ENCODE measurements at places on chromosomes 4 and X.

DNA sequence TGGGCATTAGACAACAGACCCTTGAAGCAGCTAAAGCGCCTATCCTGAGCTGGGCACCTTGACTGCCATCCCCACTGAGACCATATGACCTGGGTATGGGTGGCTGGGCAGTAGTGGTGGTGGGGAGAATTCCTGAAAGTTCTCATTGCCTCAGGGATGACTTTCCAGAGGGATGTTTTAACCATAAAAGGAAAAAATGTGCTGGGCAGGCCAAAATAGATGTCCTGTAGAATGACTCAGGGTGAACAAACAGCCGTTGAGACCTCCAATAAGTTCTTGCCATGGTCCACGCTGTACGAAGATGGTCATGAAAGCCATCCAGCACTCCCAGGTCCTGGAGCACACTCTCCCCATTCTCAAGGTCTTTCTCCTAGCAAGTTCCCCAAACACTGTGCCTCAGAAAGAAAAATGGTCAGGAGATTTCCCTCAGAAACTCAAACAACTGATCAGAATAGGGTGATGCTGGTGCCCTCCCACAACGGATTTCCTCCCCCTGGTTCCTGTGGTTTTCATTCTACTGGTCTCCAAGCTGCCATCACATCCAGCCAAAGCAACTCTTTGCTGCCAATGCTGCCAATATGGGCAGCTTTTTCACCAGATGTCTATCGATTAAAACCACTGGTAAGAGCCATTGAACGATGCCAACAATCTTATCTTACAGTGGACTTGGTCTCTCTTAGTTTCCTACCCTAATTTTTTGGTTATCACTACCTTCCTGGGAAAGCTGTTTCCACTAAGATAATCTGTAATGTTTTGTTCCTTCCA, 11.2 kb downstream of the CDKN2AIP start:
- no peak for DNase-seq

GRCh38 chr4:23291139-23291538, 598.4 kb downstream of the GBA3 start:
- DNase-seq, result no peak

GRCh38 chr4:95186666-95187065, 362.1 kb downstream of the UNC5C start:
- no peak for DNase-seq

GRCh38 chr4:186829740-186830449, 106.2 kb upstream of the FAT1 start:
- DNase-seq, result no peak

DNA sequence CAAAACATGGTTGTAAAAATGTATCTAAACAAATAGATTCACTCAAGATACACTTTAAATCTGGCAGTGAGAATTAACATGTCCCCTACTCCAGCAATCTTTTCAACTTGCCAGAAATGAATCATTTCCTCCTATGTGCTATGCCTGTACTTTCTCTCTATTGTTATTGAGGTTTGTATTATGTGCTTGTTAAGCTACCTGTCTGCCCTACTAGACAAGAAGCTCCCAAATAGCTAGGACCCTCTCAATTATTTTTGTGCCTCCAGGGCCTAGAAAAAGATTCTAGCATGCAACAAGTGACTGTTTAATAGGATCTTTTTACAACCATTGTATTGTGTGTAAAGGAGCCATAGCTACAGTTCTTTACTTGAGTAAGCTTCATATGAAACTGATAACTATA, 3.5 kb upstream of the SAP30 start:
- DNase-seq, result no peak

- DNase-seq, result no peak
Observed at GRCh38 chrX:44470816-44471215, 71.8 kb downstream of the FUNDC1 start.

GRCh38 chrX:15946783-15947580, 92.4 kb upstream of the AP1S2 start:
- no peak for DNase-seq

DNA sequence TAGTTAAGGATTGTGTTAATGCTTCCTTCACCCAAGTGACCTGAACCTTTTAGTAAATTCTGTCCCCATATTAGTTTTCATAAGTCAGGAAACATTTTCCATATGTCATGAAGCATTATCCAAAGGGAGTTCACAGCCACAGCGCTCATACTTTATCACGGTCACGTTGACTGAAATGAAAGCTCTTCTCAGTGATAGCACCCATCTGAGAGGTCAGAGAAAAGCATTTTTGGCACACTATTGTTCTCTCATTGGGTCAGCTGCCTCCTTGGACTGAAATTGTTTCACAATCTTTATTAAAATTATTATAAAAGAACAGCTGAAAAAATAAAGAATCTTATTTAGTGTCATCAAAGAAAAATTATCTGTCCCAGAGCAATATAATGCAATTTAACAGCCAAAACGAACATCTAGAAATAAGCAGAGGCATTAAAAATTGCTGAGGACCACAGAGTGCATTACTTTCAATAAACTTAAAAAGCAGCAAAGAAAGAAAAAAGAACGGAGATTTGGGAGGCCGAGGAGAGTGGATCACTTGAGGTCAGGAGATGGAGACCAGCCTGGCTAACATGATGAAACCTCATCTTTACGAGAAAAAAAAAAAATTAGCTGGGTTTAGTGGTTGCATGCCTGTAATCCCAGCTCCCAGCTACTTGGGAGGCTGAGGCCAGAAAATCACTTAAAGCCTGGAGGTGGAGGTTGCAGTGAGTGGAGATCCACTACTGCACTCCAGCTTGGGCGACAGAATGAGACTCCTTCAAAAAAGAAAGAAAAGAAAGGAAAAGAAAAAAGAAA, 680.8 kb upstream of the FAM241A start:
- no peak for DNase-seq

- peak; percentile 48 for DNase-seq
Observed at GRCh38 chr4:128574706-128575105, 234.8 kb upstream of the JADE1 start.

DNA sequence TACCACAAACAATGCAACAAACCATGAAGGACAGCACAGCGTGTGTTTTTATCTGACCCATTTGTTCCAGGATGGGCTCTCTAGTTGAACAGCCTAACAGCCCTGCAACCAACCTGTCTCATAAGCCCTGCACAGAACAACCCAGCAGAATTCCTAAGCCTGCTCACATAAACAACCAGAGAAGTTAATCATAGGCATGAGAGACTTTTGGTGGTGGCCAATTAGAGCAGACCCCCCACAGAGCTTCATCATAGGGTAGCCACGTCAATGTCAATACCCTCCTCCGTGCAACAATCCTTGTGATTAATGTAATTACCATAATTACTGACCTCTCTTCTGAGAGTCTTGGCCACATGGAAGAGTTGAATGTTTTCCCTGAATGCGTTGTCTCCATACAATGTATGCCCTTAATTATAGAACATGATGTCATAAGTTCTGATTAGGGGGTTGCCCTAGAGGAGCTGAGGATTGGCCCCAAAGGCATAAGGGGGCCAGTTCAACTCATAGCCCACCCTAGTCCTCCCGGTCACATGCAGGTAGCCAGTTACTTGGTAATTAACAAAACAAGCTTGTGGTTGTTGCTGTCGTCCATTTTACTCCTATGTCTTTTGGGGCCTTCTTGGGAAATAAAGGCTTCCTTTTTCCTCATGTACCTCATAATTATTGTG, 92.7 kb downstream of the SYNPO2 start:
- peak; percentile 23 for DNase-seq

- no peak for DNase-seq
Observed at GRCh38 chr4:181959121-181959520, 284.1 kb upstream of the TENM3 start.

GRCh38 chr4:72900952-72901351, 168.6 kb downstream of the COX18 start:
- DNase-seq, result no peak

DNA sequence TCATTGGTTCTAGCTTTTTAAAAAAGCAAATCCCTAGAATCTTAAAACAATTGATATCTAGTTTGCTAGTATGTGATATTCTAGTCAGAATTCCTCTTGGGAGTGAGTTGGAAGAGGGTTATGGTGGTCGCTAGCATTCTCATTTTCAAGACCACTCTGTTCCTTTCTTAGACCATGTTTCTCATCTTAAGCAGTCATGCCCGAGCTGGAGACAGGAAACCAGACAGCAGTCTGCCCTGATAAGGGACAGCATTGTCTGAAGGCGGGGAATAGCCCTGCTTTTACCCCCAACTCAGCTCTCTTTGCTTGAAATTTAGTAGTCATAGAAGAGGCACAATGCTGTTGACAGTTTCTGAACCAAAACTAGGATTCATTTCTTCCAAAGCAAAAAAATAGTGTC, 5.2 kb downstream of the KLF3 start:
- DNase-seq, result no peak

DNA sequence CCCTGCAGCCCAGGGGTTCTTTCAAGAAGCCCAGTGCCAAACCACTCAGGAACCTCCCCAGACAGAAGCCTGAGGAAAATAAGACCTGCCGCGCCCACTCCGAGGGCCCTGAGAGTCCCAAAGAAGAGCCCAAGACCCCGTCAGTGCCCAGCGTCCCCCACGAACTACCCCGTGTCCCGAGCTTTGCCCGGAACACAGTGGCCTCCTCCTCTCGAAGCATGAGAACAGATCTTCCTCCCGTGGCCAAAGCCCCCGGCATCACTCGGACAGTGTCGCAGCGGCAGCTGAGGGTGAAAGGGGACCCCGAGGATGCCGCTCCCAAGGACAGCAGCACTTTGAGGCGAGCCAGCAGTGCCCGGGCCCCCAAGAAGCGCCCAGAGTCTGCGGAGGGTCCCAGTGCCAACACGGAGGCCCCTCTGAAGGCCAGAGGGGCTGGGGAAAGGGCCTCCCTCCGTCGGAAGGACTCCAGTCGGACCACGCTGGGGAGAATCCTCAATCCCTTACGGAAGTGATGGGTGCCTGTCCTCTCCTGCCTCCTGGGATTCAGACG, 40.2 kb downstream of the FHDC1 start:
- no peak for DNase-seq

DNA sequence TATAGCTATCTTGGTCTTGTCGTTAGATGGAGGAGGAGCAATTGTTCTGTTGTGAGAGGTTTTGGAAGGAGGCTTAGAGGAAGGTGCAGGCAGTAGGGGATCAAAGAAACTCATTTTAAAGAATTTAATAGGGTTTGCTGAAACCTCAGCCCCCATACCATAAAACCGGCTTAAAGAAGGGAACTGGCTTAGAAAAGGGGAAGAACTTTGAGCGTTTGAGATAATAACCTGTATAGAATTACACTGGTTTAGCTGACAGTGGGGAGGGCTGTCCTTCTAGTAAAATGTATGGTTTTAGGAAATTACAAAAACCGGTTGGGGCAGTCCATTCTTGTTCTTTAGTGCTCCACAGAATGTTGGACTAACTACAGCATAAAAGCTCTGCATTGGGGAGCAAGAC, 128.1 kb downstream of the KDM6A start:
- DNase-seq, result no peak

DNA sequence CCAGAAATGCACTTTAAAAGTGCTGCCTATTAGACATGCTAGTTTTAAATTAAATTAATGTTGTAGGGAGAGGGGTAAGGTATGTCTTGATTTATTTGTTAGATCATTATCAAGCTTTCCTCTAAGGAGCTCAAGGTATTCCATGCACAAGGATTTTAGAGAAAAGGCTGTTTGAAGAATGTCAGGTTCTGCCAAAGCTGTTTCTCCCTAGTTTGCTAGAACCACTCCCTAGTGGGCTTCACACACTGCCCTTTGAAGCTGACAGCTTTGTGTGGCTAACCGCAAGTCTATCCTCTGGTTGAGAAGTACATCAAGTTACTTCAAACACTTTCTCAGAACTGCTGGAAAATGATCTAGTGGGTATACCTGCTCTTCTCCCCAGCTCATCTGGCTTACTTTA, 32.3 kb downstream of the RASL11B start:
- DNase-seq, result no peak

GRCh38 chr4:176422511-176422910, 102.7 kb downstream of the SPCS3 start:
- no peak for DNase-seq

DNA sequence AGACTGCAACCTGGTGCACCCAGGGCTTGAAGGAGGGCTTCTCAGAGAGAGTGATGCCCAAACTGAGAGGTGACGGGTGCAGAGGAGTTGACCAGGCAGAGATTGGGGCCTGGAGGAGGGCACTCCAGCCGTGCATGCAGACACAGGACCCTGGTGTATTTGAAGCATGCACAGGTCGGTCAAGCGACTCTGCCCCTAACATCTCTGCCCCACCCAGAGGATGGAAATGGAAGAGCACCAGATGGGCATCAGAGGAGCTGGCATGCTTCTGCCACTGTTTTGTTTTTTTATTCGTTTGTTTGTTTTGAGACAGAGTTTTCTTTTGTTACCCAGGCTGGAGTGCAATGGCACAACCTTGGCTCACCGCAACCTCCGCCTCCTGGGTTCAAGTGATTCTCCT, 320.9 kb downstream of the EVC2 start:
- no peak for DNase-seq

- no peak for DNase-seq
Observed at GRCh38 chr4:155489271-155489670, 112.5 kb upstream of the MAP9 start.

GRCh38 chrX:29531336-29531735, 684.0 kb upstream of the MAGEB2 start:
- no peak for DNase-seq

GRCh38 chr4:174856926-174857800, 28.1 kb upstream of the GLRA3 start:
- no peak for DNase-seq

DNA sequence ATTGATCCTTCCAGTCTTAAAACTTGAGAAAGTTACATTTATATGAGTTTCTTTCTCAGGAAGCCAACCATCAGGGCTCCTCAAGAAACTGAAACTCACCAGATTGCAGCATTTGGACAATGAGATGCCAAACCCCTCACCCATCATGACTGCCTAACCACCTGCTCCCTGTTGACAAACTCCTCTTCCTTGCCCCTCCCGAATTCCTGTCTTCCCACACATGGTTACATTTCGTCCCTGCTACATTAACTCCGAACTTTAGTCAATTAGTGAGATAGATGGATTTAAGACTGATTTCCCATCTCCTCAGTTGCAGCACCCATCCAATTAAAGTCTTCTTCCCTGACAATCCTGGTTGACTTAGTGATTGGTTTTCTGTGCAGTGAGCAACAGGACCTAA, 118.7 kb downstream of the ZNF330 start:
- DNase-seq, result no peak

DNA sequence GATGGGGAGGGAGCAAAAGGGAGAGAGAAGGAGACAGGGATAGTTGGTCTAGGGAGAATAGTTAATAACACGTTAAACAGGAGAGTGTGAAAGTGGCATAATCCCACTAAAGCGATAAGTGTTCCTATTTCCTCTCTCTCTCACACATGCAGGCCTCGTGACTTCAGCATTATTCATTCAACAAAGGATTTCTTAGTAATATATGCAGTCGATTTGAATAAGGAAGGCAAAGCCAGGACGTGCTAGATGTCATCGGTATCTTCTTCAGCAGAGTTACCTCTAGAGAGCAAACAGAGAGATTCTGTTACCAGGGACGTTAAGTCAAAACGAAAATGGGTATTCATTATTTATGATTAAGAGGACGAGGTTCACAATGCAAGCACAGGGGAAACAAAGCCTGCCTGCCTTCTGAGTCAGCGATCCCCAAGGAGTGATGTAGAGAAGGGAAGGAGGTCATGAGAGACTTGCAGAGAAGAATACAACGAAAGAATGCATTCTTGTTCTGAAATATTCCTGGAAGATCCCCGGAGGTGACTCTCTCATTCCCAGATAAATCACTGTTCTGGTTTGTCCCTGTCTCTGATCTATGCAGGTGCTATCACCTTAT, 1048.4 kb downstream of the NLGN4X start:
- DNase-seq, result no peak

- no peak for DNase-seq
Observed at GRCh38 chr4:155615081-155615887, 51.4 kb upstream of the GUCY1A1 start.

GRCh38 chrX:41127477-41128192, 42.4 kb downstream of the USP9X start:
- DNase-seq, result no peak
